ENCODE measurements at places on chromosomes 13 and 19. TPM values are rescaled to one million over a fixed set of nuclear protein-coding genes. Genes with fewer than 3 reads are reported as not detected.

GRCh38 chr19:3506384-3507340, 551 bp downstream of the FZR1 start:
- peak; percentile 5 for ATAC-seq

DNA sequence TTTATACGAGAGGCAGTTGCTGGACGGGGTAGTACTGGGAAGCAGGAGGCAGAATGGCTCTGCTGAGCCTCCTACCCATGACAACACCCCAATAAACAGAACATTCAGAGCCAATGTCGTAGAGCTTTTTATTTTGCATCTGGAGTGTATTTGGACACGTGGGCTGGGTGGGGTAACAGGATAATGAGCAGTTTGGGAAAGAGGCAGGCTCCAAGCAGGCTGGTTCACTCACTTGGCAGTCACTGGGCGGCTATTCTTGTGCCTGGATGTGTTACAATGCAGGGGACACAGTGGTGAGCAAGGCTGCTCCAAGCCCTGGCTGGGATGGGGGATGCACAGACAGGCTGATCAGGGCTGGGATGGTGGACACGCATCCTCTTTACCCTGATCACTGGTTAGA, 9.5 kb downstream of the ACTMAP start:
- peak; percentile 1 for ATAC-seq

GRCh38 chr13:30294004-30294403, 13.3 kb downstream of the KATNAL1 start:
- ATAC-seq: no peak

GRCh38 chr19:54208784-54209057, 8.1 kb downstream of the RPS9 start:
- no peak for ATAC-seq

DNA sequence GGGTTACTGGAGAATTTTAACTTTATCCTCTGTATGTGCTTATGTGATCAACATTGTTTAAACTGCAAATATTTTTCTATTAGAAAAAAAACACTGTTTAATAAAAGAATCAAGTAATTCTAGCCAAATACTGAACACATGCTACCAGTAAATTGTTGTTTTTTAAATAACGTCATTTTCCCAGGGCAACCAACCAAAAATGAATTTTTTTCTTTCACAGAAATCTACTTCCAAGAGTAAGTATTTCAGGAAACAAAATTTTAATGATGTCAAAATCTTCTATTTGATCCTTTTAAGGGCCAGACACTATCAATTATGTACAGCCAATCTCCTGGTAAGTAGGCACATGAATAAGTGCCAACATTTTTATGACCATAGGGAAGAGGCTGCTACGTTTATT, 57.1 kb downstream of the TUBGCP3 start:
- no peak for ATAC-seq

MAG gene
- total RNA-seq: not detected

PSG1 gene
- total RNA-seq: not detected

GRCh38 chr19:17797424-17798201, 2.7 kb downstream of the B3GNT3 start:
- ATAC-seq: peak; percentile 86

BSG gene
- total RNA-seq: 320 TPM

N4BP2L2 gene
- 46.1 TPM for total RNA-seq

DNA sequence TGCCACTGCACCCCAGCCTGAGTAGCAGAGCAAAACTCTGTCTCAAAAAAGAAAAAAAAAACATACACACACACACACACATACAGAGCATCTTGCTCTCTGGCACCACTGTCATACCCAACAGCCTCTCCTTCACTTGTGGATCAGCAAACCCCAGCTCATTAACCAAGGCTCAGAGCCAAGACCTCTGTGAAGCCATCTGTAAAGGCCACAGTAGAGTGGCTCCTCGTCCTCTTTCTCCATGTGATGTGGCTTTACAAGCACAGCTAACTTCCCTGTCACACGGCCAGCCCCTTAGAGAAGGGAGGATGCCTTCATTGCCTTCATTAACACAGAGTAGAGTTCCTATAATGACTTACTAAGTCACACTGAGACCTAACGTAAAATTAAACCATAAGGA, 62.7 kb upstream of the LSM14A start:
- no peak for ATAC-seq

All from esophagus mucosa (tissue), 1 donor.